ENCODE measurements at places on chromosomes 7 and 10.

- no peak for DNase-seq
These were observed 146.7 kb upstream of the TMEM196 start for GRCh38 chr7:19920166-19920565.

- DNase-seq = no peak
These were observed 55.9 kb downstream of the ELFN1 start for GRCh38 chr7:1725766-1726630.

DNA sequence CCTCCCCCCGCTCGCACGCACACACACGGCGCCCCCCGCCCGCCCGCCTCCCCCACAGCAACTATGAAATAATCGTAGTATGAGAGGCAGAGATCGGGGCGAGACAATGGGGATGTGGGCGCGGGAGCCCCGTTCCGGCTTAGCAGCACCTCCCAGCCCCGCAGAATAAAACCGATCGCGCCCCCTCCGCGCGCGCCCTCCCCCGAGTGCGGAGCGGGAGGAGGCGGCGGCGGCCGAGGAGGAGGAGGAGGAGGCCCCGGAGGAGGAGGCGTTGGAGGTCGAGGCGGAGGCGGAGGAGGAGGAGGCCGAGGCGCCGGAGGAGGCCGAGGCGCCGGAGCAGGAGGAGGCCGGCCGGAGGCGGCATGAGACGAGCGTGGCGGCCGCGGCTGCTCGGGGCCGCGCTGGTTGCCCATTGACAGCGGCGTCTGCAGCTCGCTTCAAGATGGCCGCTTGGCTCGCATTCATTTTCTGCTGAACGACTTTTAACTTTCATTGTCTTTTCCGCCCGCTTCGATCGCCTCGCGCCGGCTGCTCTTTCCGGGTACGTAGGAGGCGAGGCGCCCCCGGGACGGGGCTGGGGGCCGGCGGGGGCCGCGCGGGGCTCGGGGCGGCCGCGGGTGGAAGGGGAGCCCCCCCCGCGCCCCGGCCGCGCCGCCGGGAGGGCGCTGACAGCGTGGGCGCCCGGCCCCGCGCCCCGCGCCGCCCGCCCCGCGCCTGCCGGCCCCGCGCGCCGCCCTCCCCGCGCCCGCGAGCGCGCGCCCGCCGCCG, 441 bp downstream of the BMI1 start:
- no peak for DNase-seq

DNA sequence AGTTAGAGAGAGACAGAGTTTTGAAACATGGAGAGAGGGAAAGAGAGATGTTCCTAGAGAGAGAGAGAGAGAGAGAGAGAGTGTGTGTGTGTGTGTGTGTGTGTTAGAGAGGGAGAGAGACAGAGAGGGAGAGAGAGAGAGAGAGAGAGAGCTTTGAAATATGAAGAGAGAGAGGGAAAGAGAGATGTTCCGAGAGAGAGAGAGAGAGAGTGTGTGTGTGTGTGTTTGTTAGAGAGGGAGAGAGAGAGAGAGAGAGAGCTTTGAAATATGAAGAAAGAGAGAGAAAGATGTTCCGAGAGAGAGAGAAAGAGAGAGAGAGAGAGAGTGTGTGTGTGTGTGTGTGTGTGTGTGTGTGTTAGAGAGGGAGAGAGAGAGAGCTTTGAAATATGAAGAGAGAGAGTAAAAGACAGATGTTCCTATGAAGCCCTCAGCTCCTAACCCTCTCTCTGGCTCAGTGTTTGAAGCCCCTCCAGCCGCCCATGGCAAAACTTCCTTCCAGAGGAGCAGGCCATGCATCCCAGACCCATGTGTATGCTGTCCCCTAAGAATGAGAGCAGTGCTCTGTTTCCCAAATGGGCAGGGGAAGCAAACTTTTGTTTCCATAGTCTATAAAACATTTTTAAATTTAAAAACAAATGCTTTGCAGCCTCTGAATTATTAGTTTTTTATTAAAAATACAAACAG, 130.9 kb downstream of the KCNMA1 start:
- DNase-seq = no peak

- no peak for DNase-seq
These were observed 175.2 kb downstream of the BMPER start for GRCh38 chr7:34080513-34080912.

DNA sequence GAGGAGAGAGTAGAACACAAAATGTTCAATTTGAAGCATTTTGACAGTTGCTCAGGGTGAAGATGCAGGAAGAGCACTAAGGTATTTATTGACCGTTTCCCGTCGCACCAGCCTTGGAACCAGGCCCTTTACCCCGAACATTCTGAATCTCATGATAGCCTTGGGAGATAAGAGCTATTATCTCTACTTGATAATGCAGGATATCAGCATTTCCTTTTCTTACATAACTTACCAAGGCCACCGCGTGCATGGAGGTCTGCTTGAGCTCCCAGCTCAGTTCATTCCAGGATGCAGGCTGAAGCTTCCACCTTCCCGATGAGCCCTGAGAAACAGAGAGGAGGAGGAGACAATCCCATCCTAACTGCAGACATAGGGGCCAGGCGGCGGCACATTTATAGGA, 324.2 kb upstream of the COBL start:
- no peak for DNase-seq

DNA sequence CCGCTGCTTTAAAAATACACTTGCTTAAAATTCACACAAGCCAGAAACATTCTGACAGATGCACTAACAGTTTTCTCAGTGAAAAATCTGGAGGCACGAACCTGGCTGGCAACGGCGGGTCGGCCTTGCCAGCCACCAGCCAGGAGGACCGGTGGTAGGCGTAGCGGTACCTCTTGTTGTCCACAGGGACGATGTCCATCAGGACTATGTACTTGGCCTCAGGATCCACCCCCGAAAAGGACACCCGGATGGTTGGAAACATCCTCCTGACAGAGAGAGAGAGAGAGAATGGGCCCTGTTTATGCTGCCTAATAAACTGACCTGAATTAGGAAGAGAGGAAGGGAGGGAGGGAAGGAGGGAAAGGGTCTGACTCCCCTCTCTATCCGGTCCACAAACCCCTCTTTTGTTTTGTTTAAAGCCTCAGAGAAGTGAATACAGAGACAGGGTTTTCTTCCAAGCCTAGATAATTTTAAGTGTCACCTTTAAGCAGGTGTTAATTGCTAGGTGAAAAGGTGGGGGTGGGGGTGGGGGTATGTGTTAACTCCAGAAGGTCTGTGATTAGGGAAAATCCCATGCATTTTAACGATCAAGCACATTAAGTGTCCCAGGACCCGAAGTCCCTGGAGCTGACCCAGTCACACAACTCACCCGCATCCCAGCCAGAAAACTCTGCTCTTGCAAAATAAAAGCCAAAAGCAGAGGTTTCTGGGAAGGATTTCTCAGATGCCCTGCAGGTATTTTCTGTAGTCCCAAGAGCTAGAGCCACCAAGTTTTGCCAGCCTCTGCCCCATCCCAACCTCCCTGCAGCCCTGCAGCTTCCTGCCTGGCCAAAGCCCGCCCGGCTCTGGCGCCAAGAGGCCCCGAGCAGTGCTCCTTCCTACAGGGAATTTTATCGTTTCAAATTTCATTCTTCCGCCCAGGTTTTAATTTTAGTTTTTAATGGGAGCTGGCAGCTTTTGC, 5.0 kb downstream of the TBX20 start:
- DNase-seq = no peak

DNA sequence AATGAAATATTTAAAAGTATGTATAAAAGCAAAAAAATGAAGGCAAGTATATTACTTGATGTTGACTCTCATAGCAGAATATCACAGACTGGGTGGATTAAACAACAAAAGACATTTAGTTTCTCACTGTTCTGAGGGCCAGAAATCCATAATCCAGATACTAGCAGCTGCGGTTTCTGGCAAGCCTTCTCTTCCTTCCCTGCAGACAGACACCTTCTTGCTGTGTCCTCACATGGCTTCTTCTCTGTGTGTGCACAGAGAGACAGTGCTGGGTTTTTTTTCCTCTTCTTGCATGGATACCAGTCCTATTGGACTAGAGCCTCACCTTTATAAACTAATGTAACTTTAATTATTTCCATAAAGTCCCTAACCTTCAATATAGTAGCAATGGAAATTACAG, 127.9 kb upstream of the AKR1E2 start:
- DNase-seq = no peak

- no peak for DNase-seq
These were observed 105.3 kb downstream of the ELFN1 start for GRCh38 chr7:1775389-1775788.

DNA sequence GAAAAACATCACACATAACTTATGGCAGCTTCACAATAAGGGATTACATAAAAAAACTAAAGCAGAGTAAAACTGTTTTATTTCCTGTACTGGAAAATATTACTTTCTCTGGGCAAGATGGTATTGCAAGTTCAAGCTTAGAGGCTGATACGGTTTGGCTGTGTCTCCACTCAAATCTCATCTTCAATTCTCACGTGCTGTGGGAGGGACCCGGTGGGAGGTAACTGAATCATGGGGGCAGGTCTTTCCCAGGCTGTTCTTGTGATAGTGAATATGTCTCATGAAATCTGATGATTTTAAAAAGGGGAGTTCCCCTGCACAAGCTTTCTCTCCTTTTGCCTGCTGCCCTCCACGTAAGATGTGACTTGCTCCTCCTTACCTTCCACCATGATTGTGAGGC, 5.1 kb upstream of the LRRC27 start:
- no peak for DNase-seq

- DNase-seq = peak; percentile 14
These were observed at the start of gene STOX1 for GRCh38 chr10:68826764-68827591. TSS of gene STOX1 (plus strand) at chr10:68827531. CDS start at chr10:68827624, 93 bp downstream.

GRCh38 chr7:143884969-143885559, 16.9 kb downstream of the TCAF1 start:
- no peak for DNase-seq

DNA sequence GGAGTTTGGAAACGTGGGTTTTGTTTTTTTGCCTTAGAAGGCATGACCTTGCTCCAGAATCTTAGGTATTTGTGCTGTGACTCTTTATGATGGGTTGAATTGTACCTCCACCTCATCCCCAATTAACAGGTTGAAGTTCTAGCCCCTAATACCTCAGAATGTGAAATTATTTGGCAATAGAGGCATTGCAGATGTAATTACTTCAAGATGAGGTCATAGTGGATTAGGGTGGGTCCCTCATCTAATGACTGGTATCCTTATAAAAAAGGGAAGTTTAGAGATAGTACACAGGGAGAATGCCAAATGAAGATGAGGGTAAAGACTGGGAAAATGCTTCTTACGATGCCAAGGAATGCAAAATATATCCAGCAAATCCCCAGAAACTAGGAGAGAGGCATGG, 3.0 kb upstream of the FAM200A start:
- no peak for DNase-seq

DNA sequence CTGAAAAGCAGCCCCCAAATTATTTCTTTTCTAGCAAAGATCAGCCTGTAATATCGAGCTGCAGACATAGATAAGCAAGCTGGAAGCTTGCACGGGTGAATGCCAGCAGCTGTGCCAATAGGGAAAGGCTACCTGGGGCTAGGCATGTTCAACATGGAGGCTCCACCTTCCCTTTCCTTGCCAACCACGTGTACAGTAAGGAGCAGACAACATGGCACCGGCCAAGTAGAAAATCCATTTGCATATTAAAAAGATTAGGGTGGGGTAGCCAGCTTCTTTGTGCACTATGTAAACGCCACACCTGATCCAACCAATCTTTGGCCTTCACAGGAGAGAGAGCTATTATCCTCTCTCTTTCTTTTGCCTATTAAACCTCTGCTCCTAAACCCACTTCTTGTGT, 56.7 kb upstream of the SEPHS1 start:
- DNase-seq = no peak

GRCh38 chr10:58608826-58609531, 96.3 kb downstream of the BICC1 start:
- DNase-seq = no peak

- DNase-seq = no peak
These were observed 208.9 kb upstream of the PFKP start for GRCh38 chr10:2858452-2858851.

DNA sequence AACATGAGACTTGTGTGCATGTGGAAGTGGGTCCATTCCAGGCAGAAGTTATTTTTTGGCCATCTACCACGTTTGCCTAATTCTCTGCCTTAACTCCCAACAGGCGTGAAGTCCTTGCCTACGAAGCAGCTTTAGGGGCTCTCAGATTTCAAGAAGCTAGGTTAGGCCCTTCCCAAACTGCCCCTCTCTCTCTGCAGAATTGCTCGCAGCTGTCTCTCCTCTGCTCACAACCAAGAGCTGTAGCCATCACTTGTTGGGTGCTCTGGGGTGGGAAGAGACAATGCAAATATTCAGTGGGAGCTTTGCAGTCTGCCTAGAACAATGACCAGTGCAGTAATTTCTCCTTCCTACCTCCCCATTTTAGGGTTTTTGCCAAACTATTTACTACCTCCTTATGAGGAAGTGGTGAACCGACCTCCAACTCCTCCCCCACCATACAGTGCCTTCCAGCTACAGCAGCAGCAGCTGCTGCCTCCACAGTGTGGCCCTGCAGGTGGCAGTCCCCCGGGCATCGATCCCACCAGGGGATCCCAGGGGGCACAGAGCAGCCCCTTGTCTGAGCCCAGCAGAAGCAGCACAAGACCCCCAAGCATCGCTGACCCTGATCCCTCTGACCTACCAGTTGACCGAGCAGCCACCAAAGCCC, 24.9 kb downstream of the CYP17A1 start:
- peak; percentile 29 for DNase-seq

DNA sequence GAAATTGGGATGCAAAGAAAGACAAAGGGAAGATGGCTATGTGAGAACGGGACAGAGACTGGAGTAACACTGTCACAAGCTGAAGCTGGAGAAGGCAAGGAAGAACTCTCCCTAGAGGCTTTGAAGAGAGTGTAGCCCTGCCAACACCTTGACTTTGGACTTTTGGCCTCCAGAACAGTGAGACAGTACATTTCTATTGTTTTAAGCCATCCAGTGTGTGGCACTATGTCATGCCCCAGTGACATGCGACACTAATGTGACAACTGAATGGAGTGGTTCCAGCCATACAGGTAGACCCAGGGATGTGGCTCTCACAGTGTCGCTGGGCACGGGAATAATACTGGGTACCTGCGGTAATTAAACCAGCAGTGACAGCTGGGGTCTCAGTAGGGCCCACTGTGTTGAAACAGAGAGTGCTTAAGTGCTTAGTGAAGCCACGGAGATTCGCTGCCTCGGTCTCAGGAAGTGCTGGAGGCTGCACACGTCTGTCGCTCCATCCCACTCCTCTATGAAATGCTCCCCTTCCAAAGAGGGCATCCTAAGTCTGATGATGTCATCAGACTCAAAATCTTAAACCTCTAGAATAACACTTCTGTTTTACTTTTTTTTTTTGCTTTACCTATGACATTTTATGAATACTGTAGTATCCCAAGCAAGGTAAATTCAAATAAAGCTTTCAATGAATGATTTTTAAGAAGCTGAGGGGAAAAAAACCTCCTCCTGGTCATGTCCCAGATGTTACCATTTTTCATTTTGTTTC, 154.6 kb upstream of the RHEB start:
- no peak for DNase-seq

- DNase-seq = no peak
These were observed 11.3 kb downstream of the TNS3 start for GRCh38 chr7:47570649-47571050.

GRCh38 chr7:28152594-28152993, 28.0 kb downstream of the JAZF1 start:
- DNase-seq = no peak

GRCh38 chr7:31371621-31372020, 31.1 kb upstream of the NEUROD6 start:
- DNase-seq = no peak

All from CD8-positive, alpha-beta T cell (primary cell).